ENCODE measurements at places on chromosomes 11 and 22.

- peak; percentile 43 for DNase-seq
Observed at GRCh38 chr11:77472991-77473800, 698 bp downstream of the PAK1 start.

GRCh38 chr11:86141727-86142126 lies 72.8 kb upstream of the PICALM start:
- no peak for DNase-seq

DNA sequence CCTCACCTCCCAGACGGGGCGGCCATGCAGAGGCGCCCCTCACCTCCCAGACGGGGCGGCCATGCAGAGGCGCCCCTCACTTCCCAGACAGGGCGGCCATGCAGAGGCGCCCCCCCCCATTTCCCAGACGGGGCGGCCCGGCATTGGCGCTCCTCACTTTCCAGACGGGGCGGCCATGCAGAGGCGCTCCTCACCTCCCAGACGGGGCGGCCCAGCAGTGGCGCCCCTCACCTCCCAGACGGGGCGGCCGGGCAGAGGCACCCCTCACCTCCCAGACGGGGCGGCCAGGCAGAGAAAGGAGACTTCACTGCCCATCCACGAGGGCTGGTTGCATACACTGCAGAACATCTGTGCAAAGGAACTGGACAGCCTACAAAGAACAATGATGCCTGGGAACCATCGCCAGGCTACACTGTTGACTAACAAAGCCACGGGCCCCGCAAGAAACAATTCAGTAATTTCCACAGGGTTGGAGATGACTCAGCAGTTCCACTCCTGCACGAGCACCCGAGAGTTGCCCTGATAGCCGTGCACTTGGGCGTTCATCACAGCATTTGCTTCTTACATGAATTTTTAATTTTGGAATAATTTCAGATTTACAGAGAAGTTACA lies 58.7 kb downstream of the CTTN start:
- no peak for DNase-seq

- DNase-seq = no peak
Observed at GRCh38 chr11:68539395-68539794, 78.8 kb downstream of the PPP6R3 start.

- DNase-seq = no peak
Observed at GRCh38 chr11:114713756-114714155, 35.4 kb downstream of the NXPE2 start.

DNA sequence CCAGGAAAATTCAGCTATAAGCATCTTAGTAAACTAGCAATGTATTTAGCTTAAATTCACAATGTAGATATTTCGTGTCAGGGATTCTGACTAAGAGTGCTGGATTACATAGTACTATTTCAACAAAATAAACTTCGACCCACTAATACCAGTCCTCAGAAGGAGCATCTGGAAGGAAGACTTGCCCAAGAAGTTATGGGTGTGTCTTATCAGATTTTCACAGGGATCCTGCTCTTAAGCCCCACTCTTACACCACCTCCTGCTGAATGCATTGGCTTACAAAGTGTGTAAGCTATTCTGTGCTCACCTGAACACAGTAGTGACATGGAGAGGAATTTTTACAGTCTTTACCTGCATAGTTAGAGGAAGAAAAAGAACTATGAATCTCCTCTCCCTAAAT lies 35.4 kb upstream of the ANO5 start:
- DNase-seq = no peak

DNA sequence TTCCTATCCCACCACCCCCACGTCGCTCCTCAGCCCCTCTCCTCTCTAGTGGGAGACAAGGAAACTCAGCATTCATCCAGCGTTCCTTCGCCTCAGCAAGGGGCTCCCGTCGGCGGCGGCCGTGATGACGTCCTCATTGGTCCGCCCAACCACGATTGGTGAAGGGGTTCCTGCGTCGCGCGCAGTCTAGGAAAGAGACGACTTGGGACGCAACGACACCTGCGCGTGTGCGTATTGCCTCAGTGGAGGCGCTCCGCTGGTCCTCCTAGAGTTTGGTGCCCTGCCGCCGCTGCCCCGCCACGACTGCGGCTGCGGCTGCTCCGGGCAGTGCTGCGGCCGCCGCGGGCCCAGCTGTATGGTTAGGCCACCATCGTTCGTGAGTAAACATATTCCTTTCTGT lies 56.6 kb downstream of the CCDC81 start:
- no peak for DNase-seq

DNA sequence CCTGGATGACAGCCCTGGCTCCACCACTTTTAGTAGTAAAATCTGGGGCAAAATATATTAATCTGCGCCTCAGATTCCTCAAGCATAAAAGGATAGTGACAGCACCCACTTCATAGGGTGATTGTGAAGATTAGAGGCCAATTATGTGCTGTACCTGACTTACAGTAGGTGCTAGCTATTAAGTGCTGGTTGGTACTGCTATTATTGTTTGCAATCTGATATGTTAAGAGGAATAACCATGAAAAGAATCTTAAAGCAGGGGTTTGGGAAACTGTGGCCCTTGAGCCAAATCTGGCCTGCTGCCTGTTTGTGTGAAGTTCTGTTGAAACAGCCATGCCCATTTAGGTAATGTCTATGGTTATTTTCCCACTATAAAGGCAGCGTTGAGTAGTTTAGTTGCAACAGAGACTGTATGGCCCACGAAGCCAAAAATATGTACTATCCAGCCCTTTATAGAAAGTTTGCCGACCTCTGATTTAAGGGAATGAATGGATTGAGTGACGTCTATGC lies 44.7 kb upstream of the MN1 start:
- no peak for DNase-seq

All from T-helper 9 cell (primary cell).